LoVo (cell line): ENCODE measurements at places on chromosomes 16 and 17.

GRCh38 chr17:76383546-76384221 lies 725 bp upstream of the SPHK1 start:
- peak; percentile 27 for DNase-seq

GRCh38 chr16:70151941-70152509 lies 21.6 kb upstream of the CLEC18C start:
- DNase-seq, result no peak

- no peak for DNase-seq
These were observed 121.9 kb downstream of the DNAH3 start for GRCh38 chr16:21028728-21029127.

- DNase-seq, result no peak
These were observed 8.7 kb downstream of the ZDHHC7 start for GRCh38 chr16:85002608-85003007.

GRCh38 chr16:15542261-15542660 lies 100.7 kb downstream of the MARF1 start:
- DNase-seq, result no peak

DNA sequence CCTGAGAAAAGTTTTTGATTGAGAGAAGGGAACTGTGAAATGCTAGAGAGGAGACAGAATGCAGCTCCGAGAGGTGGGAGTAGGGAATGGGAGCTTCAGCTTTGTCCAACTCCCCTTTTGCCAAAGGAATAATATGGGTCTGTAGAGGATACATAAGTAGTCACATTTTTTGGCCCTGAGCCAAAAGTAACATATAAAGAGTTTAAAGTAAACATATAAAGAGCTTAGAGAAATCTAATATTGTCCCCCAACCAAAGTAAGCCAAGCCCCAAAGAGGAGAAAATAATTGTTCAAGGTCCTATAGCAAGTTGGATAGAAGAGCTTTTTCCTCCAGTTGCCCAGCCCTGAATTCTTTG lies 215.1 kb downstream of the TMEM114 start:
- no peak for DNase-seq

GRCh38 chr17:65121916-65122806 lies 15.0 kb upstream of the RGS9 start:
- no peak for DNase-seq

DNA sequence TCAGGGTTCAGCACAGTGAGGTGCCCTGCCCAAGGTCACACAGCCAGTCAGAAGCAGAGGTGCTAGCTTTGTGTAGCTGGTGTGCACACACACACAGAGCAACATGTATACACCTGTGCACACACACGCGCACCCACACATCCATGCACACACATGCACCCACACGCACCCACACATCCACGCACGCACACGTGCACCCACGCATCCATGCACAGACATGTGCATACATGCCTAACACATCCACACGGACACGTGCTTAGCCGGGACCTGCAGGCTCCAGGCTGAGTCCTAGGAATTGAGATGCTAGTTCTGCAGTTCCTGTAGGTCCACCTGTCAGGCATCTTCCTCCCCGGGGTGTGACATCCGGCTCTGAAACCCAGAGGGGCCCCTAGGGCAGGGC lies 13.0 kb upstream of the DPEP1 start:
- DNase-seq, result no peak

DNA sequence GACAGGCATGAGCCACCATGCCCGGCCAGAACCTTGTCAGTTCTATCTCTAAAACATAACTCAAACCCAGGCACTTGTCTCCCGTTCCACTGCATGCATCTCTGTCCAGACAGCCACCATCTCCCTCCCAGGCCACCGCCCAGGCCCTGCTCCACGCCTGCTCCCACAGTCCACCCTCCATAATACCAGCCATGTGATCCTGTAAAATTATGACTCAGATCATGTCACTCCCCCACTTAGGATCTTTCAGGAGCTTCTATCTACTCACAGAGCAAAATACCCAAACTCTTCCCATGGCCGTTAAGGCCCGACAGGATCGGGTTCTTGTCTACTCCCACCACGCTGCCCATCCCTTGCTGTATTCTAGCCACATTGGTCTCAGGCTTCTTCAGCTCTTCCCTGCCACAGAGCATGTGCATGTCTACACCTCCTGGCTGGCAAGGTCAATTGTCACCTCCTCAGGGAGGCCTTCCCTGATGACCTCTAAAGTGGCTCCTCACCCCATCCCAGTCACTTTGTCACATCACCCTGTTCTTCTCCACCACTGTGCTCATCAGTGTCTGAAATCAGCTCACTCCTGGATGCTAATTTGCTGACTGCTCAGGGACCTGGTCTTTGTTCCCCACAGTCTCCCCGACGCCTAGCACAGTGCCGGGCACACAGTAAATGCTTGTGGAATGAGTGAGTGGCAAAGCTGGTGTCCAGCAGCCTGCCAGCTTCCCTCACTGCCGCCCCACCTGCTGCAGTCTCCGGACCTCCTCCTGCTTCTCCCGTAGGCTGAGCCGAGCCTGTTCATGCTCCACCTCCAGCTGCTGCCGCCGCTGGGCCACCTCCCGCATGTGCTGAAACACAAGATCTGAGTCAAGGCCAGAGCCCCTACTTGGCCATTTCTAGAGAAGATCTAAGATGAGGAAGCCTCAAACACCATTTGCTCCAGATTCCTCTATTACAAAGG lies 6.7 kb downstream of the TSPOAP1 start:
- peak; percentile 22 for DNase-seq
